ENCODE measurements at places on chromosomes 11 and 22.

DNA sequence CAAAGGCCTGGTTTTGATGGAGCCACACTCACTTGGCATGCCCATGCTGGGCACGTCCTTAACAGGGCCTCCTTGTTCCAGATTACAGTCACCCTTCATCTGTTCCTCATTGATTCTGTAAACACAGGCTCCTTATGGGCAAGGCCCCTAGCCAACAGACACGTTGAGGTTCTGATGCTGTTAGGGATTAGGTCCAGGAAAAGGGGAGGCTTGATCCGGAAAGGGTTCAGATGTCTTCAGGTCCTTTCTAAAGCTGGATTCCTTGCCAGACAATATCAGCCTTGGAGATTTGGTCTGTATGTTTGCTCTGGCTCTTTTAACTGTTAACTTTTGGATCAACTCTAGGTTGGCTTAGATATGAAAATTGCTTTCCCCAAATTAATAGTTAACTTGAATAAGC is 46.9 kb upstream of the PRSS23 start:
- no peak for DNase-seq

GRCh38 chr11:94305146-94305545 is 766 bp downstream of the IZUMO1R start:
- no peak for DNase-seq

GRCh38 chr11:88849368-88849767 is 216.4 kb downstream of the GRM5 start:
- no peak for DNase-seq

GRCh38 chr11:13302420-13302958 is 24.9 kb downstream of the BMAL1 start:
- no peak for DNase-seq

GRCh38 chr11:69919659-69920344 is 100.6 kb upstream of the FGF3 start:
- no peak for DNase-seq

GRCh38 chr11:32090545-32091370 is at the start of gene RCN1:
Gene RCN1 (plus strand): TSS chr11:32091074. CDS start chr11:32091197, 123 bp downstream.
- peak; percentile 54 for DNase-seq

- DNase-seq: no peak
Observed at GRCh38 chr22:28939394-28939793, 56.0 kb downstream of the ZNRF3 start.

DNA sequence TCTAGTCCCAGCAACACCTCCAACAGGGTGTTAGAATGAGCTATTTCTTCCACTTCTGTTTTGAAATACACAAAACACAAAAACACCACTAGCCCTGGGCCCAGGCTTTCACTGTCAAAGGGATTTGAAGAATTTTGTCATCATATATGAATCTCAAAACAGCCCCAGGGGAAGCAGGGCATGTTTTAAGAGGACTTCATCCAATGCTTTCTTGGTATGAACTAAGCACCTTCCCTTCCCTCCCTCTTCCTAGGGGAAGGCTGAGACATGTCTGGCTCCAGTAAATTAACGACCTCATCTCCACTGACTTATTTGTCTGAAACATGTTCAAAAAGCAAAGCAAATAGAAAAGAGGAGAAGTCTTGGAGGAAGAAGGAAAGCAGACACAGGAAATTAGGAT is 75.7 kb upstream of the INCENP start:
- DNase-seq: no peak

DNA sequence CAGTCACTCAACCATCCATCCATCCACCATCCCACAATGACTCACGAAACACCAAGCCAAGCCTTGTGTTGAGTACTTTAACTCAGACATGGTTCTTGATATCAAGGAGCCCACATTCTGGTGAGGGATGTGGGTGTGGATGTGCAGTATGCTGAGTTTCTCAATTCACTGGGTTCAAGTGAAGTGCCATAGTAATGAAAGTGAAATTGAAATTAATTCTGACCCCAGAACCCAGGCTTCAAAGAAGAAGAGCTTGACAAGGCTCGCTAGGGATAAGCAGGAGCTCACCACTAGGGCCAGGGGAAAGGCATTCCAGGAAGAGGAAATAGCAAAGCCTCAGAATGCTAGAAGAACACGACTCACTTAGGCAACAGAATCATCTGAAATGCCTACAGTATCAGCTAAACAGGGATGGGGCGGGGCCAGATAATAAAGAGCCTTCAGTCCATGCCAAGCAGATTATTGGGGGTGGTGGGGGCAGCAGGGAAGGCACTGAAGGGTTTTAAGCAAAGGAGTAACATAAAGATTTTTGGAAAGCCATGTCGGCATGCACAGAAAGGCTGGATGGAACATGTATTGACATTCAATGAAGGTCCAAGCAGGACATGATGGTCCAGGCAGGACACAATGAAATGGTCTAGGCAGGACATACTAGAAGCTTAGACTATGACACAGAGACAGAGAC is 37.2 kb downstream of the RTL6 start:
- DNase-seq: peak; percentile 17

DNA sequence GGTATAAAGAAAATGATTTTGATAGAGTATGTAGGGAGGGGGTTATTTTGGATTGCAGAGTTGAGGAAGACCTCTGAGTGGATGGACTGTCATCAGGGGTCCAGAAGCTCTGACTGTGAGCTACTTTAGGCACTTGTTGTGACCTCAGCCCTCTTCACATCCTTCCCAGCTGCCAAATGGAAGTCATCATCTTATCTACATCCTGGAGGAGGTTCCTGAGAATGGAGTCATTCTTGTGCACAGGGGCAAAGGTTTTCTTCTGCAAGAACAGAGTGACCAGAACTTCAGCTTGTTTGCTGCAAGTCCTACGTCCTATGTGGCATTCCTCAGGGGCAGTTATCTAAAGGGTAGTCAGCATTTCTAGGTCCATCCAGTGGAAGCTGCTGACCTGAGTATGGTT is 393.8 kb downstream of the AASDHPPT start:
- DNase-seq: no peak

- no peak for DNase-seq
Observed at GRCh38 chr22:40212121-40212520, 34.4 kb downstream of the TNRC6B start.

GRCh38 chr11:6687876-6688275 is 4.7 kb upstream of the MRPL17 start:
- DNase-seq: no peak

DNA sequence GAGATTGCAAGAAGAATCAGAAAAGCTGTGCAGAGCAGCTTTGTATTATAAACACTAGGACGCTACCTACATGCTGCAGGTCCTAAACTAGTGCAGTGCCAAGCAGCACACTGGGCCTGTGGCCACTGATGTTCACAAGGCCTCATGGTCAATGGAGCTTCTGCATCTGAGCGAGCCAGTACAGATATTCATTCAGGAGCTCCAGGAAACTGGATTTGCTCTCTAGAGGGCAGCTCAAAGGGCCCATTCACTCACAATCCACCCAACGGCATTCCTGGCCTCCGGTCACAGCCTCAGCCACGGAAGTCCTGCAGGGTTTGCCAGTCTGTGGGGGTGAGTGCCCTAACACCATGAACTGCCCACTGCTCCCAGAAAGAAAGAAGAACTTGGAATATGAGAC is 5.8 kb upstream of the TBC1D10A start:
- DNase-seq: no peak

GRCh38 chr22:39773976-39774539 is 119.5 kb downstream of the ENTHD1 start:
- DNase-seq: no peak

- DNase-seq: no peak
Observed at GRCh38 chr22:20645954-20646353, 128.0 kb upstream of the SERPIND1 start.

DNA sequence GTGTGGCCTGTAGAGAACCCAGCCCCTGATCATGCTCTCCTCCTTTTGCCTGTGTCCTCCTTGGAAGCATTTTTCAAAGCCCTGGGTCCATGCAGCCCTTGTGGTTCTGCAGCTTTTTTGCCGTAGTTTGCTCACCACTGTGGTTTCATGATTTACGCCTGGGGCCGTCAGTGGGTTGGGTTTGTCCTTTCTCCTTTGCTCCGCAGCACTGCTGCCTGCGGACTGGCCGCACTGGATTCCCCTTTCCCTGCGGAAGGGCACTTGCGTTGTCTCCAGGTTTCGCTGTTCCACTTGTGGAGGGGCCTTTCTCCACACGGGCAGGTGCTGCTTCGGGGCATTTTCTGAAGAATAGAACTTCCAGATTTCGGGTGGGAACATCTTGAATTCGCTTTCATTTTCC is 1260.9 kb downstream of the BRD1 start:
- no peak for DNase-seq

- DNase-seq: no peak
Observed at GRCh38 chr11:100561323-100561722, 125.8 kb upstream of the ARHGAP42 start.

GRCh38 chr22:44797181-44797725 is 44.9 kb downstream of the ARHGAP8 start:
- DNase-seq: no peak

- DNase-seq: no peak
Observed at GRCh38 chr11:65699306-65699705, 12.7 kb upstream of the KAT5 start.

DNA sequence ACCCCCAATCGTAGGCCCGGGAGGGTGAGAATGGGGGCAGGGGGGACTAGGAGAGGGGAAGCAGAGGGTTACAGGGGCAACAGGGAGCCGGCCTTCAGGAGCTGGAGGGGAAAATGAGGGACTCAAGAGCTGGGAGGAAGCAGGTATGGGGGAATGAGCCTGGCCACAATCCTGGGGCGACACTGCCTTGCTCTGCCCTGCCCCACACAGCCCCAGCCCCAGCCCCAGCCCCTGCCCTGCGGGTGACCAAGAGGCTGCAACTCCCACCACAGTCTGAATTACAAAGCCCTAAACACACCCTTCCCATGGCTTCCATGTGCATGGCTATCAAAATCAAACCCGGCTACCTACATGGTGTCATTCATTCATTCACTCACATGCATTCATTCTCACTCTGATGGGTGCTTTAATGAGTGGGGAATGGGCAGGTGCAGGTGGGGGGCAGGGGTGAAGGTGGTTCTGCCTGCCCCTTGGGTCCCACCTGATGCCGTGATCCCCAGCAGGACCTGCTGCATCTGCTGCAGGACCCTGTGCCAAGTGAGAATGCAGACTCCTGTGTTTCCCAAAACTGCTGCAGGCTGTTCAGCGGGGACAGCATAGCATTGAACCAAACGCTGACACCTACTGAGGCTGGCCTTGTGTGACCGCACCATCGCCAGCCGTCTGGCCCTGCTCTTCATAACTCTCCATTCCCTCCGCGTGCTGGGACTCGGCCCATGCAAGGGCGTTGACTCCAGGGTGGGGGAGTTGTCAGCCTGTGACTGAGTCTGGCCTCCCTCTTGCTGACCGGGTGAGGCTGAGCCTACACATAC is 9.5 kb upstream of the LINC01488 start:
- DNase-seq: no peak

- DNase-seq: no peak
Observed at GRCh38 chr11:76614471-76615179, 55.9 kb downstream of the LRRC32 start.

DNA sequence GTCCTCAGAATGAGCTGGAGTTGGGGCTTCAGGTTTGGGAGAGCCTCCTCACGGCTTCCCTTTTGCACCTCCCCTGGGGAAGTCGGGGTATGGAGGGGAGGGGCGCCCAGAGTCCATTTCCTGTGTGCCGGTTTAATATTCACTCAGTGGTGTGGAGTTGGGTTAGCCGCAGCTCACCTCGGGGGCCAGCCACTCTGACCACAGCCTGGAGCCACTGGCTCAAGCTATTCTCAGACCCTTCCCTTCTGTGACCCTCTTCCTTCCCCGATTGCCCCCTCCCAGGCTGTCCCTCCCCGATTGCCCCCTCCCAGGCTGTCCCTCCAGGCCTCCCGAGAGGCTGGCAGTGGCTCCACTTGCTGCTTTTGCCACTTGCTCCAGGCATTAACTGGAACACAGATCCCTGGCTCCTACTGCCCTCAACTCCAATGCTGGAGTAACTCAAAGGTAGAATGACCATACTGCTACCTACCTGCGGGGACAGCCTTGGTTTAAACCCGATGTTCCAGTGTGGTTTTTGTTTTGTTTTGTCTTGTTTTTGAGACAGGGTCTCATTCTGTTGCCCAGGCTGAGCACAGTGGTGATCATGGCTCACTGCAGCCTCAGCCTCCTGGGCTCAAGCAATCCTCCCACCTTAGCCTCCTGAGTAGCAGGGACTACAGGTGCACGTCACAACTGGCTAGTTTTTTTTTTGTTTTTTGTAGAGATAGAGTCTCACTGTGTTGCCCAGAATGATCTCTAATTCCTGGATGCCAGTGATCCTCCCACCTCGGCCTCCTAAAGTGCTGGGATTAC is 29.3 kb downstream of the RPUSD4 start:
- DNase-seq: no peak

- DNase-seq: no peak
Observed at GRCh38 chr11:118908901-118909618, 16.7 kb downstream of the BCL9L start.

DNA sequence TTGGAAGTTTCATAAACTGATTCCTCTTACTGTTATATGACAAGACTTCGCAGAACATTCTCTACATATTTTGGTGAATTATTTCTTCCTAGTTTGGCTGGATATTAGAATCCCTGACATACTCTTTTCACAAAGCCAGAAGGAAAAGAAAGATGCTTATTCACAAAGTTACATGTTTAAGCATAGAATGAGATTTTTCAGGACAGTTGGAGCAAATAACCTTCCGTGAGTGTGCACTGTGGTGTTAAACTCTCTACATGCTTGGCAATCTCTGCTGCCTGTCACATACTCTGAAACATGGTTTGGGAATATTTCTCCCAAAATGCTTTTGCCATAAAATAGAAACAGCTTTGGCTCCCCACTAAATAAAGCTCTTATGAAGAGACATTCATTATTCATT is 230.0 kb upstream of the MTNR1B start:
- DNase-seq: no peak

- DNase-seq: no peak
Observed at GRCh38 chr11:94656968-94657367, 89.8 kb downstream of the PIWIL4 start.

GRCh38 chr22:17724678-17725499 is 49.4 kb downstream of the BID start:
- DNase-seq: no peak

GRCh38 chr11:114623720-114624119 is 28.1 kb upstream of the NXPE4 start:
- DNase-seq: no peak

GRCh38 chr11:19873730-19874129 is 161.1 kb downstream of the NAV2 start:
- no peak for DNase-seq

DNA sequence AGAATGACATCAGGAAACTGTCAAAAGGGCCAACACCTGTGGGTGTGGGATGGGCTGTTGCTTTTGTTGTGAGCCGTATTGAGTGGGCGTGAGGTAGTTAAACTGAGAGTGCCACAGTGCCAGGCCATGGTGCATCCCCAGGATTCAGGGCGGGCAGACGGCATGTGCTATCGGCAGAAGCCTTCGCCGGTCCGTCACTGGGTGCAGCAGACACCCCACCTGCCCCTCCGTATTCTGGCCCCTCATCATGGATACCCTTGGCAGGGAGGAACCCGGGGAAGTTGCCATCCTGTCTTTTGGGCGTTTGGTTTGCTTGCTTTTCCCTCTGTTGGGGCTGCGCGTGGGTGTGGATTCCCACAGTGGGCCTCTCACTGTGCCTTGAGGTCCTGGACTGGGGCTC is 27.5 kb downstream of the ST14 start:
- DNase-seq: no peak

GRCh38 chr22:16717699-16718558 is 107.3 kb downstream of the XKR3 start:
- DNase-seq: no peak

All from inflammatory macrophage treated with lipopolysaccharide for 1 hour (primary cell).